ENCODE measurements at places on chromosomes 4 and X.
A peak's percentile ranks its signal among the peaks of the same experiment; 100 is the strongest.

DNA sequence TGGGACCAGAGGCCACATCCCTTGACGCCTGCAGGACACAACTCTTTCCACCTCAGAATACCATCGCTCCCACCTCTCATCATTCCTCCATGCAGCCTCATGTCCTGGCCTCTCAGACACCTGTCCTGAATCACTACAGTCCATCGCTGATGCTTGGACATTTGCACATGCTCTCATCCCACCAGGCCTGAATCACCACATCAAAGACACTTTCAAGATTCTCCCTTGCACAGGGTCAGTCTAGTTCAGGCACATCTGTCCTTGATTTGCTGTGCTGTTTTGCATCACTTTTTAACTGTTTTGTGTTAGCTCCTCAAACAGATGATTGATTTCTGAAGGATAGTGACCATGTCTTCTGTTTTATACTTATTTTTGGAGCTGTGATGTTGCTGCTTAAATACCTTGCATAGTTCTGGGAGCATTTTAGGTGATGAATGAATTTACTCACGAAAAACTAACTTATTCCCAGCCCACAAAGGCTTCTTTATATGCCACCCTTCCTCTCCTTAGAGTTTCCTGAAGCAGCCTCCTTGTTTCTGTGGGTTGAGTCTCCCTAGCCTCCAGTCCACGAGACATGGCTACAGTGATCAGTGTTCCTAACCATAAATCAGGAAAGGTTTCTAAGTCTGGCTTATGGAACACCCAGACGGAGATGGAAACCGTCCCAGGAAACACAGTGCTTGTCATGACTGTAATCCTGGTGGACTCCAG lies 2.6 kb downstream of the FAM114A1 start:
- no peak for DNase-seq

DNA sequence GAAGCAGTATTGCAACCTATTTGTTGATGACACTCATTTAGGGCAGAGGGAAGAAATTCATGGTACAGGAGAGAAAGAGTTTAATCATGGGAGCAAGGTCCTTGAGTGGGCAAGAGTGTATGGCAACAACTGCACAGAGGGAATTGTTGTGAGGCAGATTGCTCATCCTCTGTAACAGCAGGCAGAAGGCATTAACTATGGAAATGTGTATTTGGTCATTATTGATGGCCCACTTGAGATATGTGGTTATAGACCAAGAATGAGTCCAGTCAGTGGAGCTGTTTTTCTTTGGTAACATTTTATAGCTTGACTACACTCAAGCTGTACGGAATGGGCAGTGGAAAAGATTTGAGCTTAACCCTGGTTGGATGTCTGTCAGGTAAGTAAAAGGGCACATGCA lies 15.9 kb downstream of the PLRG1 start:
- no peak for DNase-seq

DNA sequence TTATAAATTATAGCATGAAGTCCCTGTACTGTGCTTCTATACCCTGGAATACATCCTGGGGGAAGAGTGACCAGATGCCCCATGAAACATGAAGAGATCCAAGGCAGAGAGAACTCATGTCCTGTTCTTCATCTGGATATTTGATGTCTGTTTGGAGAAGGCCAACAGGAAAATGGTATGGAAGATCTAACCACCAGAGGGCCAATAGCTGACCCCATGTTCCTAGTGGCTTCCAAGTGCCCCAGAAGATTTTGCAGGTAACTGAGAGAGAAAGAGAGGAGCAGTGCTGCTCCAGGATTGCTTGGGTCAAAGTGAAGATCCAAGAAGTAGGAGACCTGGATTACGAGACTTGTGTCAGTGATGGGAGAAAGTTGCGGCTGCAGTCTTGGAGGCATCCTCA lies 90.2 kb upstream of the TSPAN5 start:
- DNase-seq, result no peak

- no peak for DNase-seq
These were observed 61.4 kb downstream of the WFS1 start for GRCh38 chr4:6331018-6331417.

DNA sequence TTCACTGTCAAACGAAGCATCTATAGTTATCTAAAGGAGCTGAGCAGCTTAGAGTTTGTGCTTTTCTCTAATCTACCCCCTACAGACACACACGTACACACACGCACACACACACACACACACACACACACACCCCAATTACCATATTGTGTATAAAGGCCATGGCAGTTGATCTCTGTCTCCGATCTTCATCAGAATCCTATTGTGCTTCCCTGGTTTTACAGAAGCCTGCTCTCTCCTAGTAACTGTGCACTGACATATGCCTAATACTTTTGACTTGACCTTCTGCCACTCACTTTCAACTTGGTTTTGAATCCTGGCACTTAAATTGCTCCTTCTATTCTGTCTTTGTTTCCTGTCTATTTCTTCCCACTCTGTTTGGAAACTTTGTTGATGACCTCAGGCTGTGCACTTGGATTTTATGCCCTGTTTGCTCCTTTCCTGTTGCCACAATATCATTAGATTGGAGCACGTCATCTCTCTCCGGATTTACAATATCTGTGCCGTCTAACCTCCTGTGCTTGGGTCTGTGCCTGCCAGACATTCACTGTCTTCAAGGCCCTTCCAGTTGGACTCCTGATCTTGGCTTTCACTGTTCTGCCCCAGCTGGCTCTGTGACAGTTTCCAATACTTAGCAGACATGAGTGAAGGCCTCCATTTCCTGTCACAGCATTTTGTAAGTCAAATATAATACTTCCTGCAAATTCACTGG lies 928.1 kb downstream of the FAT4 start:
- DNase-seq, result no peak

- DNase-seq, result peak; percentile 52
These were observed 29.6 kb downstream of the PDGFC start for GRCh38 chr4:156941940-156942548.

GRCh38 chr4:2011583-2011982 lies 2.8 kb upstream of the NELFA start:
- DNase-seq, result no peak

GRCh38 chr4:146488495-146489174 lies 33.1 kb downstream of the SLC10A7 start:
- DNase-seq, result no peak

DNA sequence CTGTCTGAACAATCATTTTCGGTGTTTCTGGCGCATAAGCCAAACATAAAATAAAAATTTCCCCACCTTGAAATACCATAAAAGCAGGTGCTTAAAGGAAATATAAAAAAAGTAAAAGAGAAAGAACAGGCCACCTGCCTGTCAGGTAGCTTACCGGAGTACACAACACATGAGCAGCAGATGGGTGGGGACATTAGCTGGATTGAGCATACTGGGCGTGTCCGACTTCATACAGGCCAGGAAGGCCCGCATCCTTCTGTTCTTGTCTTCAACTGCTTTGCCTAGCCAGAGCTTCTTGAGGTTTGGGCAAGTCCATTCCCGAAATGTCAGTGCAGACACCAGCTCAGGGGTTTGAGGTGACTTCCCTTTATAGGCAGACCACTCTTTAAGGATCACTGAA lies 66.7 kb downstream of the FAM120C start:
- no peak for DNase-seq

DNA sequence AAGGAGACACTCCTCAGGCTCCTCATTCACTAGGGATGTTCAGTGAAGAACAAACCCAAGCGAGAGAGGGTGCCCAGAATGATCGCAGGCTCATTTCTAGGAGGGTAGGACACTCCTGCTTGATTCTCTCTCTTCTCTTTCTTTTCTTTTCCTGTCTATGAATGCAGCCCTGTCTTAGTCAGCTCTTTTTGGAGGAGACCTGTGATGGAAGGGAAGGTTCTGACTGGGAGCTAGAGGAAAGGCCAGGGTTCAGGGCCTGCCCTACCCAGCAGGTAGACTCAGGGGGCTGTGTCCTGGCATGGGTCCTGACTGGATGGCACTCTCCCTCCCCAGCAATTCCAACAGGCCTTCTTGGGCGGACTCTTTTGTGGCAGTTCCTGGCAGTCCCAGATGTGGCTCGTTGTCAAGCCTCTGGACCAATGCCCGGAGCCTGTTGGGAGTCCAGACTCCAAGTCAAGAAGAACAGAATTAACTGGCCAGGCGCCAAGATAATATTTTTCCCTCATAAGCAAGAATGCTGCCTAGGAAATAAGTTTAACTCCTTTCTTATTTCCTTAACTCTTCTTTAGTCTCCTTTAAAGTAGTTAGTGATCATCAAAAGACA lies 139.4 kb upstream of the SCML1 start:
- no peak for DNase-seq

DNA sequence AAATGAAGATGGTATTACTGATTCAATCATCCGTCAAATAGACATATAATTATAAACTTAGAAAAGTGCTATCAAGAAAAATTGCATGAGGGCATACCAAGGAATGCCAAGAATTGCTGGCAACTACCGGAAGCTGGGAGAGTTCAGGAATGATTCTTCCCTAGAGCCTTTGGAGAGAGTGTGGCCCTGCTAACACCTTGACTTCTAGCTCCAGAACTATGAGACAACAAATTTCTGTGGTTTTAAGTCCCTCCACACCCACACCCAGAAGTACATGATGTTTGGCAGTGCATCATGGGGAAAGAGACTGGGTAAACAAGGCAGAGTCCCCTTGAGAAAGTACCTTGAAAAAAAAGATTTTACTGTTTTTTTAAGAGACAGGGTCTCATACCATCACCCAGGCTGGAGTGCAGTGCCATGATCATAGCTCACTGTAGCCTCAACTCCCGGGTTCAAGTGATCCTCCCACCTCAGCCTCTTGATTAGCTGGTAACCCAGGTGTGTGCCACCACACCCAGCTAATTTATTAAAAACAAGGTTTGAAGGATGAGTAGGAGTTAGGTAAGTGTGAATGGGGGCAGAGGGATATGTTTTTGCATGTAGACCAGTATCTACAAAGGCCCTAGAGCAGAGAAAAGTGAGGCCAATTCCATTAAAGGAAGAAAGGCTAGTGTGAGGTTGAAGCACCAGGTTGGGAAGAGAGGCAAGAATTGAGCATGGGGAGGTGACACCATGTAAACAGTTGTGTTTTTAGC lies 53.1 kb downstream of the GSX2 start:
- DNase-seq, result no peak

DNA sequence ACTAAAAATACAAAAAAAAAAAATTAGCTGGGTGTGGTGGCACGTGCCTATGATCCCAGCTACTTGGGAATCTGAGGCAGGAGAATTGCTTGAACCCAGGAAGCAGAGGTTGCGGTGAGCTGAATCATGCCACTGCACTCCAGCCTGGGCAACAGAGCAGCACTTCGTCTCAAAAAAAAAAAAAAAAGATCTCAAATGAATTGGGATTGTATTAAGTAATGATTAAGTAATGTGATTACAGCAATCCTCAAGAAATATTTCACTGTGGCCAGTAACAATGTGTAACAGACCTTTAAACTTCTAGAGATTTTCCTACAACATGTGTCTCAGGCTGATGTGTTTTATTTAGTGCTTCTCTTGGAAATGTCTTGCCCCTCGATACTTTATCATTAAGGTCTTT lies 46.8 kb downstream of the PKD2 start:
- no peak for DNase-seq

- DNase-seq, result no peak
These were observed 190.6 kb upstream of the LNX1 start for GRCh38 chr4:53781629-53782457.

- no peak for DNase-seq
These were observed 29.8 kb upstream of the ARHGAP24 start for GRCh38 chr4:85445050-85445639.

- DNase-seq, result no peak
These were observed 32.9 kb upstream of the PAGE5 start for GRCh38 chrX:55187281-55187680.

DNA sequence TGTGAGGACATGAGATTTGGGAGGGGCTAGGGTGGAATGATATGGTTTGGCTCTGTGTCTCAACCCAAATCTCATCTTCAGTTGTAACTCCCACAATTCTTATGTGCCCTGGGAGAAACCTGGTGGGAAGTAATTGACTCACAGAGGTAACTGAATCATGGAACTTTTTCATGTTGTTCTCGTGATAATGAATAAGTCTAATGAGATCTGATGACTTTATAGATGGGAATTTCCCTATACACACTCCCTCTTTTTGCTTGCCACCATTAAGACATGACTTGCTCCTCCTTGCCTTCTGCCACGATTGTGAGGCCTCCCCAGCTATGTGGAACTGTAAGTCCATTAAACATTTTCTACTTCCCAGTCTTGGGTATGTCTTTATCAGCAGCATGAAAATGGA lies 253.2 kb upstream of the GK2 start:
- DNase-seq, result no peak

DNA sequence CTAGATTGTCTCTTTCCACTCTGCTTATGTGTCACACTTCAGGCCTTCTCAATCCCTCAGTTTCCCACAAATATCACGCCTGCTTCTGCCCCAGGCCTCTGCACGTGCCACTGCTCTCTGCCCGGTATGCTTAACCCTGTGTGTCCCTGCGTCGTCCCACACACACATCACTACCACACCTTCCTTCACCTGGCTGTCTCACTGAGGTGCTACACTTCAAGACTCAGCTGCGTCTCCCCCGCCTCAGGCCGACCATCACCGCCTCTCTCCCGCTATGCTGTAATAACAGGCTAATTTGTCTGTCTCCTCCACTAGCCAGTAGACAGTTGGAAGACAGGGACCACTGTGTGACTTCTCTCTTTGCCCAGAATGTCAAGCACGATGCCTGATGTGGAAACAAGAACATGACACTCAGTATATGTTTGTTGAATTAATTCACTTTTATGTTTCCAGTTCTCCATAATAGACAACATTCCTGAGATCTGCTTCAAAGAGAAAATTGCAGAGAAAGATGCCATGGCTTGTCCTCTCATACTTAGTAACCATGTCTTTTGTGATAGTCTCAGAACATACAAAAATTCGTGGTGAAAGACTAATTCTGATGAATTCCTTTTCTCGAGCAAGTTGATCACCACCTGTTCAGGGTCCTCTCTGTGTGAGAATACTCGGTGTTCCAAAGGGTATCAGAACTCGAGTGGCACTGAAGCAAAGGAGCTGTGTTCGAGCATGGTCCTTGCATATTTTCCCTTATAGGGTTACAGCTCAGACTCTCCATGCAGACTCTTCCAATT lies 54.2 kb downstream of the AFAP1 start:
- DNase-seq, result no peak

DNA sequence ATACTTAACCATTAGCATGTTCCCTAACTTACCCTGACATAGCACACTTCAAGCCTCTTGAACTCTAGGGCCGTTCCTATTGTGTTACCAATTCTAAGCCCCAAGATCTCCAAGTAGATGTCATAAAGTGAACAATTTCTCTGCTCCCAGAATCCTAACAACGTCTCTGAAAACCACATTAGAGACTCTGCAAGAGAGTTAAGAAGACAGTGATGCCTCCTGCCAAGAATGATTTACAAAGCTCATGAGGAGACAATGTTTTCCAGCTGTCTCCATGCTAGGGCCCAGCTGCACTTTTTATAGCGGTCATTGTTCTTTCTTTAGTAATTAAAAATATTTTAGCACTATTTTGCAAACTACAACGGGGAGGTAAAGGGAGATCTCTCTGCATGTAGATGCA lies 358.4 kb downstream of the PPP3CA start:
- no peak for DNase-seq

DNA sequence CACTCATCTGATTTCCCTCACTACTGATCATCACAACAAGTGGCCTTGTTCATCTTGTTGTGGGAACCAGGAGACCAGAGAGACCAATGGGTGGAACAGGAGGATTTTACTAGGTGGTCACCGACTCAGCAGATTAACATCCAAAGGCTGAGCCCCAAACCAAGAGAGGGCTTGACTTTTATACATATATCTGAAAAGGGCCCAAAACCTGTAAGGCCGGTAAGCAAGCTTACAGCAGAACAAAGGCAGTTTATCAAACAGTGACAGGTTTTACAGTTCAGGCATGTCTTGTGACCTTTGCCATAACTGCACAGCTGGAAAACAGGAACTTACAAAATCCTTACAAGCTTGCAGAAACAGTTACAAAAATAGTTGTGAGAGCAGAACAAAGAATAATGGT lies 195.9 kb downstream of the OR13H1 start:
- DNase-seq, result no peak

GRCh38 chrX:148871422-148872160 lies 371.2 kb downstream of the AFF2 start:
- DNase-seq, result no peak

Measured in left renal pelvis (tissue), 4 donors.